ENCODE measurements at places on chromosomes 12 and 14. TPM values are rescaled to one million over a fixed set of nuclear protein-coding genes. Genes with fewer than 3 reads are reported as not detected.

The KRT77 gene
- not detected for total RNA-seq

The KCNH3 gene
- 0.24 TPM for total RNA-seq

The KLRC4 gene
- total RNA-seq: not detected

The PXN gene
- total RNA-seq: 109 TPM

The SLC16A7 gene
- total RNA-seq: 4.3 TPM

The PLEKHD1 gene
- 0.48 TPM for total RNA-seq

The MANSC4 gene
- not detected for total RNA-seq

The STRN3 gene
- 37.7 TPM for total RNA-seq
